Central memory CD4-positive, alpha-beta T cell (primary cell): ENCODE measurements at places on chromosomes 2 and 18.

DNA sequence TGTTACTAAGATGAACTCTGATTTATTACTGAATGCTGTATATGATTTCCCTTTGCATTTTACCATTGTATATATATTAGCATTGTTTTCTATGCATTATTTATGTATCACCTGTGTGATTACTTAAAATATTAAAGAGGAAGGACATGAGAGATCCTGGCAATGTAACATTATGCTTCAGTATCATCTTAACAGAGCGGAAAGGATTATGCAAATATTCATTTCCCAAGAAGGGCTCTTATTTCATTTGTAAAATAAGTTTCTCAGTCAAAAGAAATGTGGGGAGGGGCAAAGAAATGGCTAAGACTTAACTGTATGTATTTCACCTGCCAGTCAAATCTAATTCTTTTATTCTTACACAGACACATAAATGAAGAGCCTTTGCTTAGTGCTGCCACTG, 654.2 kb upstream of the PKDCC start:
- no peak for DNase-seq

DNA sequence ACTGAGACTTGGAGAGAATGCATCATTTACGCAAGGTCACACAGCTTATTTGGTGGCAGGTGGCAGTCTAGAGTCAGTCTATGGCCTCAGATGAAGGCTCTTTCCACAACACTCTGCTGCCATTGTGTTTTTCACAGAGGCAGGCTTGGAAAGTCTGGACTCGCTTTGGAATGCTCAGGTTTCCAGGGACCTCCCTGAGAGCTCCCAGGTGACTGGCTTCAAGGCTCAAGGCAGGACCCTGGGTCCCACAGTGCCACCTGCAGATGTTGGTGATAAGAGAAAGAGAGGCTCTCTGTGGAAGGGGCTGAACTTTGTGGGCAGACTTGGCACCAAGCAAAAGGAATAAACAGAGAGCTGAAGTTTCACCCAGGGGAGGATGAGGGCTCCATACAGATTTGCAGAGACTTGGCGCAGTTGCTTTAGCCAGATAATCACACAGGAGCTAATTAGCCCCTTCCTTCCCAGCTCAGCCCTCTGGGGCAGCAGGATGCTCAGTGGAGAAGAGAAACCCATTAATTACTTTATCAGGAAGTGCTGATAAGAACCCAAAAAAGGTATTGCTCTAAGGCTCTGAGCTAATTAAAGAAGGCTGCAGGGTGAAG, 103.5 kb downstream of the LBH start:
- DNase-seq: no peak

GRCh38 chr2:10668402-10669012, 21.3 kb downstream of the NOL10 start:
- peak; percentile 53 for DNase-seq

- DNase-seq: no peak
These were observed 28.1 kb downstream of the TFCP2L1 start for GRCh38 chr2:121256720-121257479.

DNA sequence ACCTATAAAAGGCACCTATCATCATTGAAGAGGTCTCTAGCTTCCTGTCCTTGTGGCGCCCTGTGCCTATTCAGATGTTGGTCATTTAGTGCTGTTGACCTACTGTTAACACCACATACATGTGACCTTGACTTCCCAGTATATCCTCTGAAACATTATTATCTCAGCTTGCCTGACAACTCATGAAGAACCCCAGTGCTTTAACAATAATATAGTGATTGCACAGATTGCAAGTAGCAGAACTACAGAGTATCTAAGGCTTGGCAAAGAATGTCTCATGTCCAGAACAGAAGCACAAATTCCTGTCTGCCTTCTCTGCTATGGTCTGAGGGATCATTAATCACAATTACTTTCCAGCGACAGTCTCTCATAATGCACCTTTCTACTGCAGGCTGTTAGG, 165.3 kb downstream of the LCLAT1 start:
- no peak for DNase-seq

- DNase-seq: no peak
These were observed 779 bp downstream of the DGKD start for GRCh38 chr2:233354971-233355574.

DNA sequence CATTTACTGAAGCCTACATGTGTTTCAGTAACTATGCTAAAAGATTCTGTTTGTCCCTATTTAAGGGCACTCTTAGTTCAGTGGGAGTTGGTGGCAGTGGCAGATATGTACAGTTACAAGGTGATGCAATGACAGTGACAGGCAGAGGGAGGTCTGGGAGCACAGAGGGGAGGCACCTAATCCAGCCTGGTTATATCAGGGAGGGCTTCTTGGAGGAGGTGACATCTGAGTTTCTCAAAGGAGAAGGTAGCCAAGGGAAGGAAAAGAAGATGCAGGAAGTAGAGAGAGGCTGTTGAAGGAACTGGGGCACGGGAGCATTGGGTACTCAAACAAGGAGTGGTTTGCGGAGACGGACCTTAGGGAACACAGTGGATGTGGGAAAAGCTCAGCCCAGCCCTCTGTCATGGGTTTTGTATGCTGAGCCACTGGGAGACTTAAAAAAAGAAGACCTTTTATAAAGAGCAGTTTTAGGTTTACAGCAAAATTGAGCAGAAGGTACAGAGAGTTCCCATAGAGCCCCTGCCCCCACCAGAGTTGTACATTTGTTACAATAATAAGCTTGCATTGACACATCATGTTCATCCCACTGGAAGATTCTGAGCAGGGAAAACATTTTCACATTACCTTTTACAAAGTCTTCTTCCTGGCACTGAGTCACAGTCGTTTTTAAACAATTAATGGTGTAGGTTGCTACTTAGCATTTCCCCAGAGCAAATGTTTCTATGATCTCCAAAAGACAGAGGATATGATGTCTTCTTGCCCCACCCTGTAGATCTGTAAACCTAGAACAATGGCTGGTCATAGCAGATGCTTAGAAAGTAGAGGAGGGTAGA, 83.0 kb upstream of the TAF1B start:
- no peak for DNase-seq

GRCh38 chr18:74184875-74185274, 36.6 kb downstream of the TIMM21 start:
- DNase-seq: no peak
